Sigmoid colon (tissue), 7 donors: ENCODE measurements at places on chromosomes 7 and 10. TPM values are rescaled to one million over a fixed set of nuclear protein-coding genes. Genes with fewer than 3 reads are reported as not detected.

DNA sequence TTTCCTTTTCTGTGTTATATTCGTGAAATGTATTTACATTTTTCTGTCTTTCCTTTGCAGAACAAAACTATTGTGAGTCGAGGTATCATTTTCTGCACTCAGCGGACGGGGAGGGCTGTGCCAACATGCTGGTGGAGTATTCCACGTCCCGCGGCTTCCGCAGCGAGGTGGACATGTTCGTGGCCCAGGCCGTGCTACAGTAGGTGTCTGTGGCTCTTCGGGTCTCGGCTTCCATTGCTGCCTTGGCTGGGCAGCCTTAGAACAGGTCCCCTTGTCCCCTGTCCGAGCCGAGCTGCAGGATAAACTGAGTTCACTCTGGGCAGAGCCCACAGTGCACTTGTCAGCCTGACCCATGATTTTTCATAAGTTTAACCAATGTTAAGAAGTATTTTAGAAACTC, 14.5 kb downstream of the GET4 start:
- H3K4me3 ChIP-seq = no peak overlapping the region
- H3K36me3 ChIP-seq = peaks cover 61% of the 10 kb centered on the region
- H3K27ac ChIP-seq = no peak overlapping the region
- DNase-seq = no peak

GRCh38 chr7:2969398-2970306, 74.0 kb downstream of the CARD11 start:
- peak; percentile 2 for DNase-seq
- H3K36me3 ChIP-seq = no peaks in the 10 kb centered on the region
- H3K27me3 ChIP-seq = no peaks in the 10 kb centered on the region
- no peak overlapping the region for H3K27ac ChIP-seq
- no peaks in the 10 kb centered on the region for H3K4me1 ChIP-seq

The SPACDR gene
- not detected for total RNA-seq

The ZNF804B gene
- 0.41 TPM for total RNA-seq

DNA sequence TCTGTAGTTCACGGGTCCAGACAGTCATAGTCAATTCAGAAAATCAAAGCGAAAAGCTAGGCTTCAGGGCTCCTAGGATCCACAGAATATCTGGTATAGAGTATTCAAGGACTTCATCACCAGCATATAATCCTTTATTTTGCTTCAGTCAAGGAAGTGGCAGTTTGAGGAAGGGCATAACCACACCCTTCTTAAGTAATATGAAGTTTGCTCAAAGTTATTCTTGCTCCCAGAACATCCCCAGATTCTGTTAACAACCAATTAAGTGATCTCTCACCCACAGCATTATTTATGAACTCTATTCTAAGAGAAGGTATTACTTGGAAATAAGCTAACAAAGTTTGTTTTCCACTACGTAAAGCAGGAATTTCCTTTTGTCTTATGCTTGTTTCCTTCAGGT, 13.2 kb downstream of the CWF19L1 start:
- no peaks in the 10 kb centered on the region for H3K4me1 ChIP-seq

GRCh38 chr10:121332829-121333765, 265.1 kb downstream of the FGFR2 start:
- no peaks in the 10 kb centered on the region for H3K27me3 ChIP-seq
- H3K4me3 ChIP-seq = no peak overlapping the region
- H3K27ac ChIP-seq = no peak overlapping the region

DNA sequence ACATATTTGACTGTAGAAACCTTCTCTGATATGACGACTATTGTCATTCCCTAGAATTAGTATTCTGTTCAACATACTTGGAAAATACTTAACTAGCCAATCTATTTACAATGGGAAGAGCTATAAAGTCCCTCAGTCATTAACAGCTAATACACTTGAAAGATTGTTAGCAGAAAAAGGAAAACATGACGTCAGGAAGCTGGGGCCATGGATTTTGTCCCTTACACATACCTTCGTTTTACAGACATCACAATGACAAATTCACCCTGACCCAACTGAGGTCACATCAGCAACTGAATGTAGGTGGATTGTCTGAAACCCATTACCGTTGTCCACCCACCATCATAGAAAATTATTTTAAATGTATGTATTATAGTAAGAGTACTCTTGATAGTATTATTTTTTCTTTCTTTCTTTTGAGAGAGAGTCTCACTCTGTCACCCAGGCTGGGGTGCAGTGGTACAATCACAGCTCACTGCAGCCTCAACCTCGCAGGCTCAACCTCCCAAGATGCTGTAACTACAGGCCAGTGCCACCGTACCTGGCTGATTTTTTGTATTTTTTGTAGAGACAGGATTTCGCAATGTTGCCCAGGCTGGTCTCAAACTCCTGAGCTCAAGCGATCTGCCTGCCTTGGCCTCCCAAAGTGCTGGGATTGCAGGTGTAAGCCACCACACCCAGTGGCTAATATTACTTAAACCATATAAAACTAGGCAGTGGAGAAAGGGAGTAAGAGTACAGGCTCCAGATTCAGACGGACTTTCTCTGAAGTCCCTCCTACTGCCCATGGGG, 497.0 kb upstream of the C7orf33 start:
- H3K27me3 ChIP-seq = no peaks in the 10 kb centered on the region
- H3K4me3 ChIP-seq = no peak overlapping the region
- no peaks in the 10 kb centered on the region for H3K36me3 ChIP-seq
- H3K4me1 ChIP-seq = no peaks in the 10 kb centered on the region
- no peak overlapping the region for H3K27ac ChIP-seq

DNA sequence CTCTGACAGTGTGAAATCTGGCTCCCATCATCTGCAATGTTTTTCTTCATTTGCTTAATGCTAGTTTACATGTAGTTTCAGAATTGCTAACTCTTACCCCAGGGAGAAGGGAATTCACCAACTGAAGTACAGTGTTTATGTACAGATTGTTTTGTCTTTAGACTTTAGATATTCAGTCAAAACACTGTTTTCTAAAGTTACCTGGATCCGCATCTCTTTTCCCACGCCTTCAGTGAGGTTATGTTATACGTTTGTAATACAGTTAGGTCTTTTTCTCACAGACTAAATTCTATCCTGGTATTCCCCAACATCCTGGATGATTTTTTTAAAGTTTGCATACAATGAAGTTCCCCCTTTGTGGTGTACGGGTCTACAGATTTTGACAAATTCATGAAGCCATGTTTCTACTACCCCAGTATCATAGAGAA, 3.2 kb upstream of the LYZL1 start:
- no peaks in the 10 kb centered on the region for H3K4me1 ChIP-seq
- H3K4me3 ChIP-seq = no peak overlapping the region
- no peak overlapping the region for H3K27ac ChIP-seq
- no peaks in the 10 kb centered on the region for H3K27me3 ChIP-seq
- DNase-seq = no peak
- H3K36me3 ChIP-seq = no peaks in the 10 kb centered on the region

- H3K27ac ChIP-seq = no peak overlapping the region
- no peak overlapping the region for H3K4me3 ChIP-seq
- no peaks in the 10 kb centered on the region for H3K27me3 ChIP-seq
- no peak for DNase-seq
These were observed 254.3 kb downstream of the ELFN1 start for GRCh38 chr7:1924258-1924817.

The GAD2 gene
- not detected for total RNA-seq

The CCZ1 gene
- 46.8 TPM for total RNA-seq

The CBLL1 gene
- total RNA-seq = 25.2 TPM

- no peak for DNase-seq
- no peak overlapping the region for H3K4me3 ChIP-seq
- H3K27me3 ChIP-seq = no peaks in the 10 kb centered on the region
- H3K36me3 ChIP-seq = no peaks in the 10 kb centered on the region
- no peak overlapping the region for H3K27ac ChIP-seq
These were observed 36.7 kb downstream of the CDK6 start for GRCh38 chr7:92799446-92800211.

DNA sequence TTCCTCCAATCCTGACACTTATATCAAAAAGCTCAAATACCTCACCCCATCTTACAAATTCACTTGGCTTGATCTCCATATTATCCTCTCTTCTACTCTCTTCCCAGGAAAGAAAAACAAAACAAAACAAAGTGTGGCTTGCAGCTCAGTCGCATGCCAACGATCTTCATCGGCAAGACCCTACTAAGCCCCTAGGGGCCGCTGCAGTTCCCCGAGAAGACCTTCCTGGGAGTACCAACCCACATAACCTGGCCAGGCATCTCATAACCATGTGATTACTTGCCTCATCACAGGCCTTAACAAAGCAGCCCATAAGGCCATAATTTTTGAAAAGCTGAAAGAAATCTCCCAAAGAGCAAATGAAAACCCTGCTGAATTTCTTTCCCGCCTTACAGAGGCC, 103.7 kb downstream of the ZNF92 start:
- H3K4me1 ChIP-seq = no peaks in the 10 kb centered on the region
- H3K36me3 ChIP-seq = no peaks in the 10 kb centered on the region
- H3K27me3 ChIP-seq = no peaks in the 10 kb centered on the region
- H3K27ac ChIP-seq = no peak overlapping the region
- H3K4me3 ChIP-seq = no peak overlapping the region

DNA sequence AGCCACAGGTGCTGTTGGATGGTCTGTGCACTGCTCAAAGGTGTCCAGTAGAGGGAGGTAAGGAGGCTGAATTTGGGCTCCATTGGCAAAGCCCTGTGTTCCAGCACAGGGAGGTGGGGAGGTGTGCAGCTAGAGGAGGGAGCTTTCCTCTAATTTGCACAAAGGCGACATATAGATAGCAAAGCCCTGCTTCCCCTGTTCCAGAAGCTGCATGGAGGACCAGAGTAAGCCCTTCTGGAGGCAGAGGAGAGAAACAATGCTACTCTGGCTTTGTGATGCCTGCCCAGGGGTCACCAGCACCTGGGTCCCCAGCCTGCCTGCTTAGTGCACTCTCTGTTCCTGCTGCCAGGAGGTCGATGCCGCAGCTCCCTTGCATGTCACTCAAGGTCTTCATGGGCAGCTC, 3.4 kb upstream of the ARHGAP22 start:
- H3K27ac ChIP-seq = no peak overlapping the region
- no peaks in the 10 kb centered on the region for H3K27me3 ChIP-seq

DNA sequence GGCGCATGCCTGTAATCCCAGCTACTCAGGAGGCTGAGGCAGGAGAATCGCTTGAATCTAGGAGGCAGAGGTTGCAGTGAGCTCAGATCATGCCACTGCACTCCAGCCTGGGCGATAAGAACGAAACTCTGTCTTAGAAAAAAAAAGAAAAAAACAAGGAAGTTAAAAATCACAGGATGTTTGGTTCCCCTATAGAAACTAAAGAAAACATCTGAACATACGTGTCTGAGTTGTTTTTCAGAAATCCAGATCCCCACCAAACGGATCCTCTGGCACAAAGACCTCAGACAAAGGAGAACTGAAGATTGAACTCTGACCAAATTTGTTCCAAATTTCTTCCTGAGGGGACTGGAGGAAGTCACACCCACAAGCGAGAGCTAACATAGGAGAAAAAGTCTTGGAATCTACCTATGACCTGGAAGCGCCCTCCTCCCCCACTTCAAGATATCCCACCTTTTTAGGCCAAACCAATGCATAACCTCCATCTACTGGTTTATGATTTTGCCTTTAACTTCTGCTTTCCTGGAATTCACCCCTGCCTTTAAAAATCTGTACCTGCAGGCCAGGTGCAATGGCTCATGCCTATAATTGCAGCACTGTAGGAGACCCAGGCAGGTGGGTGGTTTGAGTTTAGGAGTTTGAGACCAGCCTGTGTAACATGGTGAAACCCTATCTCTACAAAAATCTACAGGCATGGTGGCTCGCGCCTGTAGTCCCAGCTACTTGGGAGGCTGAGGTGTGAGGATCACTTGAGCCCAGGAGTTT, 19.7 kb upstream of the SIRT1 start:
- no peaks in the 10 kb centered on the region for H3K27me3 ChIP-seq
- no peaks in the 10 kb centered on the region for H3K36me3 ChIP-seq
- no peak overlapping the region for H3K4me3 ChIP-seq
- H3K4me1 ChIP-seq = no peaks in the 10 kb centered on the region
- no peak overlapping the region for H3K27ac ChIP-seq

The CPVL gene
- 22.5 TPM for total RNA-seq

- no peak overlapping the region for H3K4me3 ChIP-seq
- no peak overlapping the region for H3K27ac ChIP-seq
- H3K36me3 ChIP-seq = no peaks in the 10 kb centered on the region
- H3K27me3 ChIP-seq = no peaks in the 10 kb centered on the region
- DNase-seq = no peak
- no peaks in the 10 kb centered on the region for H3K4me1 ChIP-seq
These were observed 22.6 kb upstream of the DLG5 start for GRCh38 chr10:77949167-77949566.

GRCh38 chr10:45160271-45160670, 155.1 kb downstream of the OR13A1 start:
- H3K27me3 ChIP-seq = no peaks in the 10 kb centered on the region
- no peaks in the 10 kb centered on the region for H3K36me3 ChIP-seq
- no peak overlapping the region for H3K4me3 ChIP-seq
- DNase-seq = no peak
- no peak overlapping the region for H3K27ac ChIP-seq

The LRRN3 gene
- total RNA-seq = 0.49 TPM

The ANKRD61 gene
- not detected for total RNA-seq
